ENCODE measurements at places on chromosomes 3 and 15.

- no peak for DNase-seq
Measured at GRCh38 chr3:30835667-30836066, 58.8 kb downstream of the GADL1 start.

- no peak for DNase-seq
Measured at GRCh38 chr15:93527374-93528050, 438.5 kb upstream of the RGMA start.

GRCh38 chr3:25239042-25239441 is 189.0 kb upstream of the RARB start:
- DNase-seq: no peak

- DNase-seq: no peak
Measured at GRCh38 chr15:32119694-32120330, 89.5 kb downstream of the CHRNA7 start.

DNA sequence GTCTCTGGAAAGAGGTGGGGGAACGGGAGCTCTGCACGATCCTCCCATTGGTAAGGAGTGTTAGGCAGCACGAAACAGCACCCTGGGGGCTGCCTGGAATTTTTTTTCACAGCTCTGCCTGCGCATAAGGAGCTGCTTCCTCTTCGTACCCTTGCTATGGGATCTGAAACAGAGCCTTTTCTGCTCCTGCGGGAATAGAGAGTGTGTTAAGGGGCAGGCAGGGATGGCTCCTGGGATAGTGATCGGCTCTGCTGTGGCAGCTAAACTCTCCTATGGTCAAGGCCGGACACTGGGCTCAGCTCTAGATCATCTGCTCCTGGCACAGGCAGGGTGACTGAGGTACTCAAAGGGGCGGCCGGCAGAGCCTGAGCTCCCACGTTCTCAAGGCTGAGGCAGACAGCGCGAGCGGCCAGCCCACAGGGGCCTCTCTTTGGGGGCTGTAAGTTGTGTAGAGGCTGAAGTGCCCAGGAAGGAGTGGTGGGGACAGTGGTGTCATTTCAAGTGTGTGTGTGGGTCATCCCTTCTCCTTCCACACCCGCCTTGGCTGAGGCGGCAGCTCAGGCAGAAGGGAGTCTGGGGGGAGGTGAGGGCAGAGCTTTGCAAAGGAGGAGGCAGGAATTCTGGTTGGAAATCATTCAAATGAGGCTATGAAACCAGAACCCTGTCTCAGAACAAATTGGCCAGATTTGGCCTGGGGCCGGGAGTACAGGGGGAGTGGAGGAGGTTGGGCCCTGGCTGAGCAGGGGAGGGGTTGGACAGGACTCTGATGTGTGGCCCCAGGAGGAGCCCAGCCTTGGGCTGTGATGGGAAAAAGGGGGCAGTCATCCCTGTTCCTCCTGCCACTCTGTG is 31.0 kb downstream of the EPHB3 start:
- DNase-seq: no peak

DNA sequence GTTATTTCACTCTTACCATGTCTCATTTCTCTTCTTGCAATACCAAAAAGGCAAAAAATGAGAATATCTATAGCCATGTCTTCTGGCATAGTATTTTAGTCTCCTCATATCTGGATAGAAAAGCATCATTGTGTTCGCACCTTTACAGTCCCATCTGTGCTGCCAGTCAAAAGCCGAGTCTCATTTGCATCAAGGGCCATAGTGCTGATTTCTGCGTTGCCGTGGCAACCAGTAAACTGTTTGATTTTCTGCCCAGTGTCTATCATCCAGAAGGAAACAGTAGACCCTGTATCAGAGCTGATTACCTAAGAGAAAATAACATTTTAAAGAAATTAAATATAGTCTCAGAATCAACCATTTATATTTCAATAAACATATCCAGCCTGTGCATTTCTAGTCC is 86.1 kb upstream of the SERPINI2 start:
- DNase-seq: no peak

Measured in RWPE1 (cell line).